Fibroblast of skin of right quadriceps (primary cell): ENCODE measurements at places on chromosomes 1 and 21.

- DNase-seq, result no peak
These were observed 99.4 kb downstream of the UCHL5 start for GRCh38 chr1:192959657-192960186.

- no peak for DNase-seq
These were observed 17.7 kb downstream of the DHRS3 start for GRCh38 chr1:12600335-12600734.

DNA sequence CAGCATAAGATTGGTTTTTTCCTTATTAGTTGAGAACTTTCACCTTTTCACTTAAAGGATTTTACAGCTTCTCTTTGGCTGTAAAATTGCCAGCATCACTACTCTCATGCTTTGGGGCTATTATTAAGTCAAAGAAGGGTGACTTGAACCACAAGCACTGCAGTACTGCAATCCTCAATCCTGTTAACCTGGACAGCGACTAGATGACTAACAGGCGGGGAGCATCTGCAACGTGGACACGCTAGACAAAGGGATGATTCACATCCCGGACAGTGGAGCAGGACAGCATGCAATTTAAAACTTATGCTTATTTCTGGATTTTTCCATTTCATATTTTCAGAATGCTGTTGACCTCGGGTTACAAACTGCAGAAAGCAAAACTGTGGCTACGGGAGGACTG, 8.1 kb downstream of the ARV1 start:
- peak; percentile 58 for DNase-seq

- no peak for DNase-seq
These were observed 34.6 kb upstream of the TLR5 start for GRCh38 chr1:223177681-223178080.

- DNase-seq, result no peak
These were observed 3.6 kb upstream of the KIF17 start for GRCh38 chr1:20721117-20722061.

- no peak for DNase-seq
These were observed 2.8 kb upstream of the SLC2A1 start for GRCh38 chr1:42961312-42962091.

DNA sequence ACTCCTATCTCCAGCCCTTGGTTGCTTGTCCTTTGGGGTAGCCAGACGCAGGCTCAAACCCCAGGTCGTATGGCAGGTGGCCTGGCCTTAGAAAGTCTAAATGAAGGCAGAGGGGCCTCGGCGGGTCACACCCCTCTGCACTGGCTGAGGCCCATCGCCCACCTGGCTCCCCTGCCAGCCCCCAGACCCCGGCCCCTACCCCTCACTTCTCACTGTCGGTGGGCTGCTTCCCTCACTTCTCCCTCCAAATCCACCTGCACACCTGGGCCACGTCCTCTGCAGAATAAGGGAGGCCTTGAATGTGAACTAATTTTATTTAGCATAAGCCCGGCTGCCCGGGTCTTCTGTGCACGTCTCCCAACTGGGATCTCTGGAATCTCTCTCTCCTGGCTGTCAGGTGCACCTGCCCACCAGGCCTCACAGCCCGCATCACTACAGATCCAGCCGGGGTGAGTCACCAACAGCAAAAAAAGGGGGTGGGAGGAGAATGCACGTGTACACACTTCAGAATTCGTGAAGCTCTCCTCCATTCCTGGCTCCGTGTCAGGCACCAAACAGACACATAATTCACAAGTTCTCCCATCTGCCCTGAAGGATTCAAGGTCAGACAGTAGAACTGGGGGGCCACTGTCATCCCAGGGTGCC, 107.5 kb upstream of the SIM2 start:
- DNase-seq, result no peak

DNA sequence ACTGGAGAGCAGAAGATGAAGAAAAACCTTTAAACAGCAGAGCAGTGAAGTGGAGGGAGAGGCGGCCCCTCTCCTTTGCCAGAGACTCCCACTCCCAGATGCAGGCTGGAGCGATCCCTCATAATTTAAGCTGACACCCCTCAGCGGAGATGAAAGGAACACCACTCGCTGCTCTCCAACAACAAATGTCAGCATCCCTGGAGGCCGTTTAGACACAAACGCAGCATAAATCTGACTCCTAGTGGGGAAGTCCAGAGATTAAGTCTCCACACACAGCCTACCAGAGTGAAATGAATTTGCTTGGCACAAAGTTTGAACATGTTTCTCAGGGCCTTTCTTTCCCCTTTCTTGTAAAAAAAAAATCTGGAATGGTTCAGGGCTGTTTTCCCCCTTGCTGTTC, 137.8 kb downstream of the LMX1A start:
- no peak for DNase-seq
